ENCODE measurements at places on chromosomes 6 and 20.

- DNase-seq: no peak
Observed at GRCh38 chr6:11604836-11605506, 67.4 kb downstream of the TMEM170B start.

DNA sequence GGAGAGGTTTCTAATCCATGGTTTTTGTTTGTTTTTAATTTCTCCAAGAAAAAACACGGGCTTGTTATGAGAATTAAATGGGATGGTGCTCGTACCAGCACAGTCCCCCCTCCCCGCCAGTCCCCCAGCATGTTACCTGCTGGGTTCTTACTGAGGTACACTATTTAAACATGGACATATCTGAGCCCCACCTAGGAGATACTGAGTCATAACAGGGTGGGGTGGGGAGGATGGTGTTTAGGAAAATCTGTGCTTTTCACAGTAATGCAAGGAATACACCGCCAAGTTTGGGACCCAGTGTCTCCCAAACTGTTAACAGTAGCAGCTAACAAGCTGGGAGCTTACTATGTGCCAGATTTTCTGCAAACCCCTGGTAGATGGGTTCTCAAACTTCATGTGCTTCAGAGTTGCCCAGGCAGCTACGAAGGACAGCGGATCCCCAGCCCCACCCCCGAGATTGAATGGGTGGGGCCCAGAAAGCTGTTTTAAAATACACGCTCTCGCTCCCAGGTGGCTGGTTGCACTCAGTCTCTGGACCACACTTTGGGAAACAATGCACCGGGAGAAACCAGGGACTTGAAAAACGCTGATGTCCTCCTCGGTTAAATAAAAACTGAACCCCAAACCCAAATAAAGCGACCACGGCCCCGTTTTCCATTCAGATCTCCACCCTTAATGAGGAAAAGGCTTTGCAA, 995 bp downstream of the ZFP64 start:
- DNase-seq: peak; percentile 29

DNA sequence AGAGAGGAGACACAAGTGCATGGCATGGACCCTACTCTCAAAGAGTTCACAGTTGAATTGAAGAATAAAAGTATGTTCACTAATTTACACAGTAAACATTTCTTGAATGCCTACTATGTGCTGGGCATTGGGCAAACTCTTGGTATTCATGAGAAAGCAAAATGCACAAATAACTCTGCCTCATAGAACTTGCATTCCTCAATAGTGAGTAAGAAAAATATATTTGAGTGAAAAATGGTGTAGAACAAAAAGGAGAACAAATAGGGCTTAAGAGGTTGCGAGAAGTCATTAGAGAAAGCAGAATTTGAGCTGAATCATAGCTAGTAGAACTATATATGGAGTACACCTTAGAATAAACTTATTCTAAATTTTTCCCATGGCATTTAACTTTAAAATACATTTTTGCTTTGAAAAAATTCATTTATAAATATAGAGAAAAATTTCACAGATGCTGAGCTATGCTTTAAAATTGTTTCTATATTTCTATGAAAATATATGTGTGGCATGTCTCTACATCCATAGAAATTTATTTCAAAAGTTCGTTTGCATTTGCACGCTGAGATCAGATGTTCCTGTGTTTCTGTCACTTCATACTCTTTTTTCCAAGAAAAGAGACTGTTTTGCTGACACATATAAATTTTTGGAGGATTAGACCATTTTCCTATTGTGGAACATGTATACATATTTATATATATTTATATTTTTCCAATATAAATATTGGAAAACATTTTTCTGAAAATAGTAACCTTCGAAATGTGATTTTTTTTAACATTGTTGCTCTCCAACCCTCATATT, 236.1 kb downstream of the KCNQ5 start:
- DNase-seq: no peak

DNA sequence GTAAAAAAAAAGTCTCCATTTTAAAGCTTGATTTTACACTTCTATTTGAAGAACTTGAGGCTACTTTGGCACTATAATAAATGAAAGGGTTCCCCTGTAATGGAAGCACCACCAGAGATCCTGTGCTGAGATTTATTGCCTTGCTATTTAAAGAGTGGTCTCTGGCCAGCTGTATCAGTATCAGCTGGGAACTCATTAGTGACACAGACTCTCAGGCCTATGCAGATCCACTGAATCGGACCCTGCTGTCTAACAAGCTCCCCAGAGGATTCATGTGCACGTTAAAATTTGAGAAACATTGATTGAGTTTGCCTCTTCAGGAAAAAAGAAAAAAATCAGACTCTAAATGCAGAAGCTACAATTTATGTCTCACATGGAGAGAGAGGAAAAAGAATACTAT, 299.9 kb upstream of the BMP2 start:
- no peak for DNase-seq

DNA sequence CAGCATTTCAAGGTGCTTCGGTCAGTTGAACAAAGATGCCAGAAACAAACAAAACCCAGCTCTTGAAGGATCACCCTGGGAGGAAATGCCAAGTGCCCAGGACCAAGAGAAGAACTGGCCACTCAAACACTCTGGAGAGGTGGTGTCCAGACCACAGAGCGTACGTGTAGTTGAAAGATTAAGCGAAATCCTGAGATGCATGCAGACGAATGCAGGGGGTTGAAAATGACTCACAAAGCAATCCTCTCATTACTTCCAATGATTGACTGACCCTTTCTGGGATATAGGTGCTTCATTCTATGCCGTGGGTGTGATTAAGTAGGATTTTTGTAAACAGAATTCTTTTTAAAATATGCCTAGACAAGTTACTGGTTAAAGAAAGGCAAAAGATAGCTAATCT, 71.5 kb upstream of the ATXN1 start:
- DNase-seq: no peak

GRCh38 chr6:99609905-99610489, 3.4 kb downstream of the PRDM13 start:
- DNase-seq: no peak

DNA sequence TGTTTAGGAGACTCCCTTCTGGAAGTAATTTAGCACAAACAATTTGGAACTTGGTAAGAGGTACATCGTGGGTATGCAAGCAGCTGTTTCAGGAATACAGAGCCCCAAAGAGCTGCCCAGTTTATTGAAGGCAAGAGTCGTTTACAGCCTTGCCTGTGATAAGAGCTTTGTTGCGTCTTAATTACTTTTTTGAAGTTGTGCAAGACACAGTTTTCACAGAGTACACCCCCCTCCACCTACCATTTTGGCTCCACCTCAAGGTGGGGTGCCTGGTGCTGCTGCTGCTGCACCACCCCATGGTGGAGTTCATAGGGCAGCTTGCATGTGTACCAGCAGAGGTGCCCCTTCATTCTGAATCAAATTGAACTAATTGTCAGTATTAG, 296.1 kb downstream of the ZFAND3 start:
- DNase-seq: no peak

DNA sequence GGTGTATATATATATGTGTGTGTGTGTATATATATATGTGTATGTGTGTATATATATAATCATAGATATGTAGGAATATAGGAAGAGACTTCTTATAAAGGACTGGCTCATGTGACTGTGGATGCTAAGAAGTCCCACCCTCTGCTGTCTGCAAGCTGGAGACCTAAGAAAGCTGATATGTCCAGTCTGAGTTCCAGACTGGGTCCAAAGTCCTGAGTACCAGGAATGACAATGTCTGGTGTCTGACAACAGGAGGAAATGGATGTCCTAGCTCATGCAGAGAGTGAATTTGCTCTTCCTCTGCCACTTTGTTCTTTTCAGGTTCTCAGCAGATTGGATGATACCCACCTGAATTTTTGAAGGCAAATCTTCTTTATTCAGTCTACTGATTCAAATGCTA, 7.1 kb downstream of the ALDH5A1 start:
- no peak for DNase-seq
